ENCODE measurements at places on chromosomes 2 and 18.

GRCh38 chr2:231228223-231228622, 29.8 kb downstream of the ARMC9 start:
- DNase-seq, result no peak

- no peak for DNase-seq
Measured at GRCh38 chr2:207808119-207808518, 38.4 kb upstream of the FZD5 start.

DNA sequence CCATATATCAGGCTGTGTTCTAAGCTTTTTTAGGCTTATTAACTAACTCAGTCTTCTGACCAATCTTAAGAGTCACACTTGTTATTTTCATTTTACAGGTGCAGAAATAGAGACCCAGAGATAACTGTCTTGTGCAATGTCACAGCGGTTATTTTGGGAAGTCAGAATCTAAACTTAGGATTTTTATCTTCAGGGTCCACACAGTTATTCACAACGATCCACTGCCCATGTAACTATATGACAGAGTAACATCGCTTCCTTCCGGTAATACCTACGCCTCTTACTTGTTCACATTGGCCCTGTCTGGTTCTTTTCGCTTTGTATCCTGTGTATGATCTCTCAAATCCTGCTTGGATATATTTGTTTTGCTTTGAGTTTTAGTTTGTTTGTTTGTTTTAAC, 631.7 kb downstream of the LRP1B start:
- DNase-seq, result no peak

DNA sequence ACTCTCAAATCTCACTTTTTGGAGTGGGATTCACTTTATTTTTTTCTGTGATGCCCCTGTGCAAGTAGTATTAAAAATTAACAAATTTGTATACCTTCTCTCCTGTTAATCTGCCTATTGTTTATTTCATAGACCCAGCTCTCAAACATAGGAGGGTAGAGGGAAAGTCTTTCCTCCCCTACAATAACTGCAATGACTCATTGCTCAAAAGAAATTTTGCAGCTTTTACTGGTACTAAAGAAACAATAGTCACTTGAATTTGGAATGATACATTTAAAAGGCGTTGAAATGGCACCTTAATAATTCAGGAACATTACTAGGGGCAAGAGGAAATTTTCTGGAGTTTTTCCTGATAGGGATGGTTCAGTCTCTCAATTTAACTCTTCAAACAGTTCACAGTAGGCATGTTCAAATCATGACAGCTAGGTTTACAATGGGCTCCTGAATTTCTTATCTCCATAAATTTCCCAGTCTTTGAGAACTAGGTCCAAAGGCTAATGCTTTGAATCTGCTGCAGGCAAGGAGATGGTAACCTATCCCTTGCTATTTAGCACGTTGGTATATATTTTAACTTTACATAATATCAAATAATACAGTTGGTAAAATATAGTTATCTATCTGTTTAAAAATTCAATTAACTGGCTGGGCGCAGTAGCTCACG, 88.8 kb downstream of the CHN1 start:
- DNase-seq, result no peak

DNA sequence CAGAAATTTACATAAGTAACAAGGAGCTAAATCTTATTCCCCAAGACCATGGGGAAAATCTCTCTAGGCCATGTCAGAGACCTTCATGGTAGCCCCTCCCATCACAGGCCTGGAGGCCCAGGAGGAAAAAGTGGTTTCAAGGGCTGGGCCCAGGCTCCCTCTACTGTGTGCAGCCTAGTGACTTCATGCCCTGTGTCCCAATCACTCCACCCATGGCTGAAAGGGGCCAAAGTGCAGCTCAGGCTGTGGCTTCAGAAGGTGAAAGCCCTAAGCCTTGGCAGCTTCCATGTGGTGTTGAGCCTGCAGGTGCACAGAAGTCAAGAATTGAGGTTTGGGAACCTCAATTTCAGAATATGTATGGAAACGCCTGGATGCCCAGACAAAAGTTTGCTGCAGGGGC, 1612.7 kb upstream of the SLC39A10 start:
- DNase-seq, result no peak

DNA sequence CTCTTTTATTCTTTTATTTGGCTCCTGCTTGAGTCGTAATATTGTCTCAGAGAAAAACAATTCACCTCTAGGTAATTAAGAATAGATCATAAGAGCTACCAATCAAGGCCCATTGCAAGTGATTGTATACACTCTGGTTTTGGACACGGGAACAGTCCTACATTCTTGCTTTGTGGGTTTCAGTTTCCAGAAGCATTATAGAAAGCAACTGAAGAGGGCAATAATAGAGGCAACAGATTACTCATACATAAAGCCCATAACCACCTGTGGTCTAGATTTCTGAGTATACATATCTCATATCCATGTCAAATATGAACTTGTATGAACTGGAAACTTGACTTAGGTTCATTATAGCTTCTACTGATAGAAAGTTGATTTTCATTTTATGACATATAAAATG, 65.4 kb downstream of the DIS3L2 start:
- DNase-seq, result no peak

DNA sequence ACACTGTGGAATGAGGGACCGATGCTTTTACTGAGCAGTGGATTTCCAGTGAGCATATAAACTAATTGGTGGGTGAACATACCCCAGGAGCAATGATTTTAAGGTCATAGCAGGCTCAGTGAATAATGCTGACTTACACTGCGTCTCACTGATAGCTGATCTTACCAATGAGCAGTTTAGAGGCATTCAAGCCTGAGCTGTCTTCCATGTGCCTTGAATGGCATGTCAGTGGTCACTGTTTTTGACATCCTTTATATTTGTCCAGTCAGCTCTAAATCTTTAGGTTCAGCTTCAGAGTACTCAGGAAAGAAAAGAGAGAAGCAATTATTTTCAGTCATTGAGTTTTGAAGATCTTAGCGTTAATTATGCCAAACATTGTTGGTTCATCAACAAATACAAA, 88.3 kb downstream of the CAMKMT start:
- no peak for DNase-seq

- DNase-seq, result peak; percentile 61
Measured at GRCh38 chr2:42047488-42048298, at the start of gene PKDCC. Gene PKDCC, plus strand, starts transcription at chr2:42048021. Its CDS starts 179 bp downstream, at chr2:42048200.

- no peak for DNase-seq
Measured at GRCh38 chr2:55718165-55719008, 24.7 kb upstream of the PNPT1 start.

GRCh38 chr2:151071382-151071781, 190.3 kb downstream of the RBM43 start:
- no peak for DNase-seq

GRCh38 chr18:77899972-77900754, 650.5 kb downstream of the GALR1 start:
- peak; percentile 32 for DNase-seq

GRCh38 chr2:43810452-43810851, 28.2 kb downstream of the ABCG5 start:
- DNase-seq, result no peak

GRCh38 chr2:120820953-120821279, 85.2 kb downstream of the GLI2 start:
- no peak for DNase-seq

GRCh38 chr2:126907671-126908070, 9.0 kb downstream of the TEX51 start:
- no peak for DNase-seq

DNA sequence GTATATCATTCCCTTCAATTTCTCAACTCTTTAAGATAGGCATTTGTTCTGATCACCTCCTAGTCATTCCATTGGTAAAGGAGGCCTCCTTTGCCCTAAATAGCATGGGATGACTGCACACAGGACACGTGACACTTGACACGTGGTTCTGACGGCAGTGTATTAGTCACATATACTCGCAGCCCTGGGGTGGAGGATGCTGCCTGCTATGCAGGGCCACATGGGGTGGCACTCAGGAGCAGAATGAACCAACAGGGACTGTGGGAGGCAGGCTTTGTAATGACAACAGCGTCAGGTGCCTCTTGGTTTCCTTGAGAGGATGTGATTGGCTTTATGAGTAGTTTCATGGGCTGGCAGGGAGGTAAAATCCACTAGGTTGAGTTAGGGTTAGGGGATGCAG, 9.3 kb upstream of the KCNS3 start:
- no peak for DNase-seq

DNA sequence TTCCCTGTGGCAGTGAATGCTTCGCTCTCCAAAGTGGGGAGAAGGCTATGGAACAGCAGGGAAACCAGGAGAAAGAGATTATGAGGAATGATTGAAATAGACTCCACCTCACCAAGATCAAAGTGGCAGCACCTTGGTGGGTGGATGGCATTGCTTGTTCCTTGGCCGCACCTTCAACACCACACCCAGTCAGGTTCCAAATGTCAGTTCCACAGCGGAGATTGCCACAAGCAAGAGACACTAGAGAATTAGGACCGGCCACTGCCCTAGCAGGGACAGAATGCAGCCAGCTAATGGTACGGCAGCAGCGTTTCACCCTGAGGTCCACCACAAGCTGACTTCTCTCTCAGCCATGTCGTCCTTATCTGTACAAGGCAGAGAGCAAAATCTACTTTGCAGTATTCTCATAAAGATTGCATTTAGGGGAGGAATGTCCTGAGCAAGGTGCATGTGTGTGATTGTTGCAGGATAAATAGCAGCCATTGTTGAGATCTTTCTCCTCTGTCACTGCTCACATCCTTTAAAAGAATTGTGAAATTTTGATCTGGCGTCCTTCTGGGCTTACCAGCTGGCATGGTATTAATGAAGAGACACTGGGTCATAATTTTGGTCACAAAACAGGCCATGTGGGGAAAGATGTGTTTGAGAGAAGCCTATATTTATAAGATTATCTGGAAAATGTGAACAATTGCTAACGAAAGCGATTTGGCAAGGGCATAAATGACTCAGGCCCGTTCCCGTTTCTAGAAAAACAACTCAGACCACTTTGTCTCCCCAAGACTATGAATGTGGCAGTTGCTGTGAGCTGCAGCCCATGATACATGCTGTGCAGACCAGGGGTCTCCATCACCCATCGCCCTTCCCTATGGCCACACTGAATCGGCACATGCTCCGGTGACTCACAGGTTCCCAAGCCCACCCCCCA, 228.6 kb upstream of the ID2 start:
- DNase-seq, result no peak

DNA sequence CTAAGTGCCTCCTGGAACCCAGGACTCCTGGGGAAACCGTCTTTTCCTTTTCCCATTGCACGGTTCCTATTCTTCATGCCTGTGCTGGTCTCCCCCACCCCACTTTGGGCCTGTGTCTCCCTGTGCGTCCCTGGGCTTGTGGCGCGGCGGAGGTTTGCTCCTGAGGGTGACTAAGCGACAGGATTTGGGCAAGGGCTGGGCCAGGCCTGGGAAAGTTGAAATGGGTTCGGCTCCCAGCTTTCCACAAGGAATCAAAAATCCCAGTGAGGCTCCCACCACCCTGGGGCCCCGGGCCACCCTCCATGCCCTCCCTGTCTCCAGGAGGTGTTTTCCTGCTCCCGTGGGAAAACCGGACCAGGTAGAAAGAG, 197.6 kb downstream of the NDUFA10 start:
- DNase-seq, result no peak

DNA sequence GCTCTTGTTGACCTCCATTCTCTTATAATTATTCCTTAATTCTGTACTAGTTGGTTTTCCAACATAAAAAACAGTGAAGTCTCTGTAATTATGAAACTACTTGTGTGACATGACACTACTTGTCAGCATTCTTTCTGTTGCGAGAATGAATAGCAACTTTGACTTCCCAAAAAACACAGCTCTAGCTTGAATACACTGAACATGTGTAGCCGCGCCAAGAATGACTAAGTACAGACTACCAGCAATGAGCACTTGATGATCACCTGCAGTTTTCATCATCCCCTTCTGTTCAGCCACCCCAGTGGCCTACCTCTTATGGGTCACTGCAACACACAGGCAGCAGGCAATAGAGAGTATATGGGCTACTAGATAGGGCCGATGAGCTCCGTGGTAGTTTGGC, 229.3 kb downstream of the TGIF1 start:
- no peak for DNase-seq

- DNase-seq, result no peak
Measured at GRCh38 chr2:68726100-68726499, 8.5 kb upstream of the ARHGAP25 start.

DNA sequence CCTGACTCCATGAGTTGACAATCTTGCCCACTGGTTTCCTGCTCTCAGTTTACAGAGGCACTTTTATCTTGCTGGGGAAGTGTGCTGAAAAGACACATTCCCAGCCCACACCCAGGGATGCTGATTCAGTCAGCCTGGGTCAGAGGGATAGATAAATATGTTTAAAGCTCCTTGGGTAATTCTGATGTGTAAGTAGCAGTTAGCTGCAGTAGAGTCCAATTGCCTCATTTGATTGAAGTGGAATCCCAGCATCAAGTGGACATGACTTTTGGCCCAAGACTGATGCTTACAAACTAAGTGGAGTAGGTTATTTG, 29.4 kb downstream of the PSD4 start:
- DNase-seq, result no peak

GRCh38 chr2:70553334-70553583, 367 bp downstream of the TGFA start:
- DNase-seq, result no peak

DNA sequence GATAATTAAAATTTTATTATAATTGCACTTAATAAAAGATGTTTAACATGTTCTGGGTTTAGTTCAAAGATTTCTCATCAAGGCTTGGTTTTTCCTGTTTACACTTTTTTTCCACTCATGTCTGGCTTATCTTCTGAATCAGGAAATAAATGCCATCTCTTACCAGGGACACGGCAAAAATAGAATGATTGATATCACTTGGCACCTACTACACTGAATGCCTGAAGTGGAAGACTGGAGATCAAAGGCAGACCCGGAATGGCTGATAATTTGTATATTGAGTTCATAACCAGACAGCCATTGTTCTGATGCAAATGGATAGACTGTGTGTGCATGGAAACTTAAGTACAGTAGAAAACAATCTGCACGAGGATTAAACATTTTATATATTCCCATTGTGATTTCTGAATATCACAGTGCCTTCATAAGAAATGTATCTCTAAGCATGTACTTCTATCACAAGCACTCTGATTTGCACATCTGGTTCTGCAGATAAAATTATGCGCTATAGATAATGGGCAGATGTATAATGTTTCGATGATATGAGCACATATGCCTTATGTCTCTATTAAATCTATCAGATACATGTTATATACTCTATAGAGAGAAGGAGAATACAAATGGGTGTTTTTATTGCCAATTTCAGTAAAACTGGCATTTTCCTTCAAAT, 304.8 kb downstream of the RND3 start:
- DNase-seq, result no peak

DNA sequence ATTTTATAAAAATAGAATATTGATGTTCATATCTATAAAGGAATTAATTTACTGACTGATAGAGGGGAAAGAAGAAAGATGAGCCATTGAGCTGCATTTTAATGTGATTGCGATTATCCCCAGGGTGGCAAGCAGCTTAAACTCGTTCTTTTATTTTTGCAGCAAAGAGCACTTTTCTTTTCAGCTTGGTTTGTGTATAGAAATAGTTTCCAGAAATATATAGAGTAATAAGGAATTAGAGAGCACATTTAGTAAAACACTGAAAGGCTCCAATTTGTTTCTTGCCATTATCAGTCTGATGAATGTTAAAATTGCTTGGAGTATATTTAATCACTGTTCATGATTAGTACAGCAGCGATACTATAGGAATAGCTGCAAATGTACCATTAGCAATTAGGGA, 119.5 kb downstream of the MYO3B start:
- no peak for DNase-seq

GRCh38 chr2:241519669-241520068, 11.3 kb upstream of the STK25 start:
- no peak for DNase-seq
